ENCODE measurements at places on chromosomes 11 and 22.

- no peak for DNase-seq
Observed at GRCh38 chr22:43783777-43784176, 28.3 kb downstream of the EFCAB6 start.

DNA sequence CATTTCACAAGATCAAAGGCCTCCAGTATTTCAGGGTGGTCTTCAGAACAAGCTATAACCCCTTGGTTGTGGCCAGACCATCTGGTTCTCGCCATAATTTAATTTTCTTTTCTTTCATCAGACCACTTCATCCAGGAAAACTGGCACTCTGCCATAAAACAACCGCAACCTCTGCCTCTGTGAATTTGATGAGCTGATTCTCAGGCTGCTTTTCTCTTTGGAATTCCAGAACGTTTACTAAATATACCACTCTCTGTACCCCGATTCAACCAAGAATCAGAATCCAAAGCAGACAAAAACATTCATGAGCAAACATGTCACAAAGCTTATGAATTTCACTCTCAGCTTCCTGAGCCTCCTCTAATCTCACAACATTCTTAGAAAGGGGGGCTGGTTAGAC is 331.8 kb upstream of the SYN3 start:
- no peak for DNase-seq

- no peak for DNase-seq
Observed at GRCh38 chr11:30346068-30346688, 23.3 kb downstream of the ARL14EP start.

GRCh38 chr11:95283650-95284049 is 52.6 kb upstream of the SESN3 start:
- no peak for DNase-seq

DNA sequence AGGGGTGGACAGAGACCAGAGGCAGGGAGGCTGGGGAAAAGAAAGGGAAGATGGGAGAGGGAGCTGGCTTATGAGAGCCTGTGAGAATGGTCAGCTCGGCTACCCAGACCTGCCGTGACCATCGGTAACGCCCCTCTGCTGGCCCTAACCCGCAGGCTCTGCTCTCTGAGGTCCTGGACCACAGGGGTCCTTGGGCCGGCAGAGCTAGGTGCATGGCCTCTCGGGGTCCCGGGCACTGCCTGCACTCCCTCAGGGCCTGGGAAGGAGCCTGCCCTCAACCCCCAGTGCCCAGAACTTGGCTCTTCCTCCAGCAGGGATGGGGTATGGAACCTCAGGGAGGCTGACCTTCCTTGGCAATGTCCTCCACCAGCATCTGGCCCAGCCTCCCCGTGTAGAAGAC is 13.2 kb downstream of the GGT5 start:
- no peak for DNase-seq

GRCh38 chr22:26325641-26326040 is 103.4 kb upstream of the ASPHD2 start:
- no peak for DNase-seq

GRCh38 chr22:47257566-47257965 is 495.1 kb downstream of the TBC1D22A start:
- DNase-seq = no peak

DNA sequence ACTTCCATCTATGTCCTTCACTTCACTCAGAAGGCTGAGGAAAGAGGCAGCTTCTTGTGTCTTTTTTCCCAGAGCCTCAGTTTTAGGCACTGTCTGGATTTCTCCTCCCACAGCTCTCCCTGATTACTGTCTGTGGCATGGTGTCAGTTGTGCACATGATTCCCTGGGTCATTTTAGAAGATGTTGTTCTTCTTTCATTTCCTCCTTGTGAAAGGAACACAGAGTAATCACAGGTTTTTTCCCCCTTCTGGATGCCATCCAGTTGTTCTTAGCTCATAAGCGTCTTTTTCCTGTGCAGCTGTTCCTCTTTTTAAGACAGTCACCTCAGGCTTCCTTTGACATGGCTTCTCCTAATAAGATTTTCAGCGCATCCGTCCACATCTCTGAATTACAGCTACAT is 212.2 kb downstream of the FAM181B start:
- DNase-seq = no peak

- no peak for DNase-seq
Observed at GRCh38 chr22:20637750-20638506, 130.5 kb downstream of the MED15 start.

- DNase-seq = no peak
Observed at GRCh38 chr22:37488337-37489135, 2.4 kb upstream of the MFNG start.

DNA sequence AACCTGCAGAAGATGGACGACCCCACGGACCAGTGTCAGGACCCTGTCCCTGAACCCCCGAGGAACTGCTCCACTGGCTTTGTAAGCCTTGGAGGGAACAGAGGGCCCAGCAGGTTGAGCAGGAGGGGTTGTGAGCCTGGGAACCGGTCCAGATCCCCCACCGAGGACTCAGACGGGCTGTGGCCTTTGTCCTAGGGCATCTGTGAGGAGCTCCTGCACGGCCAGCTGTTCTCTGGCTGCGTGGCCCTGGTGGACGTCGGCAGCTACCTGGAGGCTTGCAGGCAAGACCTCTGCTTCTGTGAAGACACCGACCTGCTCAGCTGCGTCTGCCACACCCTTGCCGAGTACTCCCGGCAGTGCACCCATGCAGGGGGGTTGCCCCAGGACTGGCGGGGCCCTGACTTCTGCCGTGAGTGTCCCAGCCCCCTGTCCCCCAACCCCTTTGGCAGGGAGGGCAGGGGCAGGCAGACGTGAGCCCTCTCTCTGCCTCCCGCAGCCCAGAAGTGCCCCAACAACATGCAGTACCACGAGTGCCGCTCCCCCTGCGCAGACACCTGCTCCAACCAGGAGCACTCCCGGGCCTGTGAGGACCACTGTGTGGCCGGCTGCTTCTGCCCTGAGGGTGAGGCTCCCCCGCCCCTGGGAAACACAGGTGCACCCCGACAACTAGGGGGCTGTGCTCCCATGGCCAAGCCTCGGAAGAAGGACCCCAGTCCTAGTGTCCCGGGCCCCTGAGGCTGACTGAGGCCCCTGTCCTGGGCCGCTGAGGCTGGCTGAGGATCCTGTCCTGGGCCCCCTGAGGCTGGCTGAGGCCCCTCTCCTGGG is 6.4 kb downstream of the MUC5AC start:
- DNase-seq = no peak

- no peak for DNase-seq
Observed at GRCh38 chr11:64285885-64286800, 495 bp downstream of the GPR137 start.

GRCh38 chr11:6737872-6738466 is 33.8 kb downstream of the OR2AG2 start:
- peak; percentile 12 for DNase-seq

DNA sequence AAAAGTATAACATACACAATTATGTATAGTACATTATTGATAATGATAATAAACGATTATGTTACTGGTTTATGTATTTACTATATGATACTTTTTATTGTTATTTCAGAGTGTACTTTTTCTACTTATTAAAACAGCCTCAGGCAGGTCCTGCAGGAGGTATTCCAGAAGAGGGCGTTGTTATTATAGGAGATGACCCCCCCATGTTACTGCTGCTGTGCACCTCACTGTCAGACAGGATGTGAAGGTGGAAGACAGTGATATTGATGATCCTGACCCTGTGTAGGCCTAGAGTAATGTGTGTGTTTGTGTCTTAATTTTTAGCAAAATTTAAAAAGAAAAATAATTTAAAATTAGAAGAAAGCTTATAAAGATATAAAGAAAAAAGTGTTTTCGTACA is 57.6 kb downstream of the REXO2 start:
- DNase-seq = no peak

DNA sequence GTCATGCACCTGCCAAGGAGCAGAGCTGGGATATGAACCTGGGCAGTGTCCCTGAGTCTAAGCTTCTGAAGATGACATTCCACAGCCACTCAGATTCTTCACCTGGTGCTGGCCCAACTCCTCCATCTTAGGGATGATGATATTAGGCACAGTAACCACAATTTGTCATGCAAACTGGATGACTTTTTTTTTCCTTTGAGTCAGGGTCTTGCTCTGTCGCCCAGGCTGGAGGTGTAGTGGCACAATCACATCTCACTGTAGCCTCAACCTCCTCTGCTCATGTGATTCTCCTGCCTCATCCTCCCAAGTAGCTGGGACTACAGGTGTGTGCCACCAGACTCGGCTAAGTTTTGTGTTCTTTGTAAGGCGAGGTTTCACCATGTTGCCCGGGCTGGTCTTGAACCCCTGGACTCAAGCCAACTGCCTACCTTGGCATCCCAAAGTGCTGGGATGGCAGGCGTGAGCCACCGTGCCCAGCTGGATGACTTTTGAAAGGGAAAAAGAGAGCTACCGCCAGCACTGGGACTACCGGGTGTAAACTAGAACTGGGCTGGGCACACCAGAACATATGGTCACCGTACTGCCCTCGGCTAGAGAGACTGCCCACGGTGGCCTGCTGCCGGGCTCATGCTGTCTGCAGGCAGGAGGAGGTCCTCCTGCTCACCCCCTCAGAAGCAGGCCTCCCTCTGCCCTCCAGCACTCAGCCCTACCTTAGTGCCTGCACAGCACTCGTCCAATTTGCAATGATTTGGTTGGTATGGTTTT is 77.7 kb downstream of the NAT10 start:
- no peak for DNase-seq

GRCh38 chr11:121268581-121268980 is 24.0 kb upstream of the SC5D start:
- no peak for DNase-seq

- no peak for DNase-seq
Observed at GRCh38 chr11:47533690-47534151, 19.2 kb downstream of the CELF1 start.

DNA sequence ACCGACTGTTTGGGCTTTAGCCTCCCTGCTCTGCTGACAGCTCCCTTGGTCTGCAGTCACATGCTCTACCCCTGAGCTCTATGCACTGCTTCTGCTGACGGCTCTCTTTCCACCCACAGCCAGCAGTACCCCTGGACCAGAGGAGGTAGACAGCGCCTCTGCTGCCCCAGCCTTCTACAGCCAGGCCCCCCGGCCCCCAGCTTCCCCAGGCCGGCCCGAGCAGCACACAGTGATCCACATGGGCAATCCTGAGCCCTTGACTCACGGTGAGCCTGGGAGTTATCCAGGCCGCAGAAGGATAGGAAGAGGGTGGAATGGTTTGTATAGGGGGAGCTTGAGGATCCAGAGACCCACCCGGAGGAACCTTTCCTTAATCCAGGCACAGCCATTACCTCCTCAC is 2.8 kb downstream of the ZFPL1 start:
- DNase-seq = no peak

DNA sequence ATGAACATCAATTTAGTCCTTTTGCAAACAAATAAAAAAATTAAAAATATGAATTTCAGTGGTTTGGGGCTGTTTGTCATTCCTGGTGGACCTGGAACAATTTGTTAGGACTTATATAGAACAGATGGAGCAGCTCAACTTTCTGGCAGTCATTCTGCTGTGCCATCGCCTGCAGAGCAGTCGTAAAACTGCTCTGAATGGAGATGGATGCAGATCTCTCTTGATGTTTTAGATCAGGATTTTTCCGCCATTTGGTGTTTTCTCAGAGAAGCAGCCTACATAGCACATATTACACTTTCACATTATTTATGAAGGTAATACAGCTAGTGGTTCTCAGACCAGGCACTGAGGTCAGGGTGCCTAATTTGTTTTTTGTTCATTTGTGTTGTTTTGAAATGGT is 31.8 kb upstream of the HSPA8 start:
- no peak for DNase-seq

DNA sequence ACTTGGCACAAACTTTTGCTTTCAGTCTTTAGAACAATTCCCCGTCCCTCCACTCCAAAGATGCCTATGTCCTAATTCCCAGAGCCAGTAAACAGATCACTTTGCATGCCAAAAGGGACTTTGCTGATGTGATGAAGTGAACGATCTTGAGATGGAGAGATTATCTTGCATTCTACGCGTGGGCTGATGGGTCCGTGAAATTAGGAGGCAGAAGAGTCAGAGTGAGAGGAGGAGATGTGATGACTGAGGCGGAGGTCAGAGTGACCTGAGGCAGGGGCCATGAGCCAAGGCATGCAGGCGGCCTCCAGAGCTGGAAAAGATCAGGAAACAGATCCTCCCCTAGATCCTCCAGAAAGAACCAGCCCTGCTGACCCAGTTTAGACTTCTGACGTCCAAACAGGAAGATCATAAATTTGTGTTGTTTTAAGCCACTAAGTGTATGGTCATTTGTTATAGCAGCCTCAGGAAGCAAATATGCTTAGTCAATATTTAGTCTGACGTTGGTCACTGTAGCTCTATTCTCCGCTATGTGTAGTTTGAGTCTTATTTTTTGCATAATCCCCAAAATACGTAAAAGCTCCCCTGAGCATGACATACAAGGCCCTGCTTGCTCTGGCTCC is 76.0 kb upstream of the TIMP3 start:
- no peak for DNase-seq

GRCh38 chr11:2574043-2574552 is 125.7 kb downstream of the KCNQ1OT1 start:
- DNase-seq = no peak

- DNase-seq = no peak
Observed at GRCh38 chr11:46106530-46107407, 14.5 kb downstream of the PHF21A start.

DNA sequence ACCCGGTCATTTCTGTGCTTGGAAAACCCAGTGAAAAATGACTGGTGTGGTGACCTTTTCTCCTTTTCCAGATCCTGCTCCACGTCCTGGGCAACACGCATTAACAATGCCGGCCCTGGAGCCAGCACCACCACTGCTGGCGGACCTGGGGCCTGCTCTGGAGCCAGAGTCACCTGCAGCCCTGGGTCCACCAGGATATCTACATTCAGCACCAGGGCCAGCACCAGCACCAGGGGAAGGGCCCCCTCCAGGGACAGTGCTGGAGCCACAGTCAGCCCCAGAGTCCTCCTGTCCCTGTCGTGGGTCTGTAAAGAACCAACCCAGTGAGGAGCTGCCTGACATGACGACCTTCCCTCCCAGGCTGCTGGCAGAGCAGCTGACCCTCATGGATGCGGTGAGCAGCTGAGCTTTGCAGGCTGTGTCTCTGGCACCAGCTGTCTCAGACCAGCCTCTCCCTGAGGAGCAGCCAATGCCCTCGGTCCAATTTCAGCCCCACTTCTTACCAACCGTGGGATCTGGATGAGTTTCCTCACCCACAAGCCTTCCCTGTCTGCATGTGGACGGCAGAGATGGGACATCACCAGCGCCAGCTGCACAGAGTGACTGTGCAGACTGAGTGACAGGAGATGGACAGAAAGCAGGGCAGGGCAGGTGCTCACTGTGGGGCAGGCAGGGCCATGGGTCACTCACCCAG is 1.9 kb downstream of the RGL4 start:
- DNase-seq = no peak

DNA sequence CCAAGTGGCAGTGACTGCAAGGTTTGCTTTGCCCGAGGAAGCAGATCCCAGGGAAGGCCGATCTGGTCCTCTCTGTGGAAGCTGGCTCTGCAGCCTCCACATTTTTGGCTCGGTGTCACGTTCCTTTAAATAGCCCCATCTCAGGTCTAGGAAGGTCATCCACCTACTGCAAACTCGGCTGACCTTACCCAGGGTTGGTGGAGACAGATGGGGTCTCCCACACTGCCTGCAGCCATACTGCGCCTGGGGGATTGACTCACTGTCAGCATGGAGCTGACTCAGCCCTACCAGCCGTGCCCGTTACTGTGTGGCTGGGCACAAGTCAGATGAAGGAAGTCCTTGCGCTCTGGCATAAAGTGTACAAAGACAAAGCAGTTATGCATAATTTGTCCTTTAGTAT is 16.9 kb downstream of the CDPF1 start:
- DNase-seq = no peak

All from neural crest cell (in vitro differentiated cells).